Spinal cord (tissue), 10 donors: ENCODE measurements at places on chromosomes 3 and 15.

GRCh38 chr3:165526367-165526766 is 310.9 kb downstream of the BCHE start:
- peak; percentile 23 for DNase-seq
- H3K27ac ChIP-seq, result no peak overlapping the region
- H3K36me3 ChIP-seq, result no peaks in the 10 kb centered on the region
- no peak overlapping the region for H3K4me3 ChIP-seq

DNA sequence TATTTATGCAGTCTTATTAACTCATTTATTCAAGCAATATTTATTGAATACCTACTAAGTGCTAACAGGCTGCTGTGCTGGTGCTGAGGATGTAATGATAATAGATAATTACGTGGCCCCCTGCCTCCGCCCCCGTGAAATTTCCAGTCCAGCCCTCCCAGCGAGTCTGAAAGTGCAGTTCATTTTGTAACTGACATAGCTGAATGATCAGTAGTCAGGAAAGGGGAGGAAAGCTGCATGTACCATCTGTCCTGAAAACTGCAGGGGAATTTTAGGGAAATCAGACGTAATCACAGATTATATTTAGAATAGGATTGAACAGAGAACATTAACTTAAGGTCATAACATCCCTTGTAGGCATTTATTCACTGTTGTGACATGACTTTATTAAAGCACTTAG is 736.8 kb downstream of the MCTP2 start:
- H3K4me3 ChIP-seq, result no peak overlapping the region
- no peaks in the 10 kb centered on the region for H3K27me3 ChIP-seq
- H3K27ac ChIP-seq, result no peak overlapping the region
- no peaks in the 10 kb centered on the region for H3K4me1 ChIP-seq
- H3K36me3 ChIP-seq, result no peaks in the 10 kb centered on the region

- H3K27me3 ChIP-seq, result no peaks in the 10 kb centered on the region
- H3K4me3 ChIP-seq, result no peak overlapping the region
- H3K36me3 ChIP-seq, result no peaks in the 10 kb centered on the region
- no peak for DNase-seq
- no peak overlapping the region for H3K27ac ChIP-seq
These were observed 960.2 kb upstream of the CFAP20DC start for GRCh38 chr3:60009931-60010478.

DNA sequence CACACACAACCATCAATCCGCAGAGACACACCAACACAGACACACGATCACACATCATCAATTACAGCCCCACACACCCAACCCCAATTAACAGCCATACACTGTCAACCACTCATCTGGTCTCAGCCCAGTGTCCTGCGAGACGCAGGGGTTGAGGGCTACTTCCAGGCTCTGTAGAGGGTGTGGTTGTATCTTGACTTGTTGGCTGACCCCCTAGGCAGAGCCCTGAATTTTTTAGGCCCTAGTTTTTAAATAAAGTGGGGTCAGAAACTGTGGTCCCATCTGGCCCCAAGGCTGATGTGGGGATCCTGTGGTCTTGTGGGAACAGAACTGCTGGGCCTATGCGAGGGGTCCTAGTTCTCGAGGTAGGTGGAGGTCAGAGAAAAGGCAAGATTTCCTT is 9.2 kb downstream of the VILL start:
- no peak for DNase-seq
- H3K27me3 ChIP-seq, result no peaks in the 10 kb centered on the region
- H3K4me1 ChIP-seq, result peaks cover 67% of the 10 kb centered on the region

GRCh38 chr3:129164500-129164899 is 3.6 kb upstream of the ISY1 start:
- H3K4me3 ChIP-seq, result no peak overlapping the region
- no peaks in the 10 kb centered on the region for H3K27me3 ChIP-seq
- H3K4me1 ChIP-seq, result peaks cover 12% of the 10 kb centered on the region
- no peak for DNase-seq

DNA sequence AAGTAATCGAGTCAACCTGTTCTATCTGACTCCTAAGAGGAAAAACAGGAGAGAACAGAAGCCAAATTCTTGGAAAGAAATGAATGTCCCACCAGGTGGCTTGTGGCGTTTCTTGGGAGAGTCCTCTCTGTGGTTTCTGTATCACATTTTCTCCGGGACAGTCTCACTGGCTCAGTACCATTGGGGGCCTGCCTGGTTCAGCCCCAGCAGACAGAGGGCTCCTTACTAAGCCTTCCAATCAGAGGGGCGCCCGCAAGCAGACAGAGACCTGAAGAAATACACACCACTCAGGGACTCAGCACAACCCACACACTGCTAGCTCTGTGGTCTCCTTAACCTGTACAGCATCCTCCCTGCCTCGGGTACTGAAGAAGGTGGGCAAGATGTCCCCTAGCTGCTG is 302.1 kb downstream of the TLE3 start:
- H3K36me3 ChIP-seq, result no peaks in the 10 kb centered on the region
- no peak overlapping the region for H3K4me3 ChIP-seq
- H3K27me3 ChIP-seq, result no peaks in the 10 kb centered on the region
- peak overlapping the region; percentile 57 for H3K27ac ChIP-seq
- H3K4me1 ChIP-seq, result peaks cover 22% of the 10 kb centered on the region

- no peak overlapping the region for H3K27ac ChIP-seq
- no peaks in the 10 kb centered on the region for H3K36me3 ChIP-seq
- no peaks in the 10 kb centered on the region for H3K27me3 ChIP-seq
- no peak for DNase-seq
These were observed 39.7 kb upstream of the VEPH1 start for GRCh38 chr3:157542711-157543500.

DNA sequence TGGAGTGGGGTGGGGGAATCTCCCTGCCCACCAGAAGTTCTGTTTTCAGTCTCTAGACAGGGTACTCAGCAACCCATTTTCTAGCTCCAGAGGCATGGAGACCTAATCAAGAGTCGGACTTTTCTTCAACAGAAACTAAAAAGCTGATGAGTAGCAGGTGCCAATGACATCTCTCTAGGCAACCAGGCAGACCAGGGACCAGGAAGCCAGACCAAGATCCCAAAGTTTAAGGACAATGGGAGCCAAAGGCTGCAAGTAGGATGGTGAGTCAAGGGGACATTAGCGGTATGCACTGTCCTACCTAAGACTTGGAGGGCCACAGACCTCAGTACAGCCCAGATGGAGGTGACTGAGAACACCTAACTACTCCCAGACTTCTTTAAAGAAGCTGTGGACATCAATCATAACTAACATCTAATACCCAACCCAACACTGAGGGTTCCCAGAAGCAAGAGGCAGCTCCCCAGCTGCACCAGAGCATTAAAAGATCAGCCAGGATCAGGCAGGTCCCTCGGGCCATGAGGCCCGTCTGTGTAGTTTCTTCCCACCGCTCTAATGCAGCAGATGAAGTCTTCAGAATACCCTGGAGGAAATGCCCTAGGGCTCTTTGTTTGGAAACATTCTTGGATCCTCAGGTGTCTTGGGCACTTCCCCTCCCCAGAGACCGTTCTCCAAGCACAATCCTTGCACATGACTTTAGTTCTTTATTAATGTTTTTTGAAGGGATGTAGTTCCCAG is 979 bp downstream of the CCDC71 start:
- no peak for DNase-seq
- H3K4me3 ChIP-seq, result peak overlapping the region; percentile 71
- peak overlapping the region; percentile 58 for H3K27ac ChIP-seq
- H3K27me3 ChIP-seq, result peaks cover 2% of the 10 kb centered on the region
- peaks cover 19% of the 10 kb centered on the region for H3K4me1 ChIP-seq

DNA sequence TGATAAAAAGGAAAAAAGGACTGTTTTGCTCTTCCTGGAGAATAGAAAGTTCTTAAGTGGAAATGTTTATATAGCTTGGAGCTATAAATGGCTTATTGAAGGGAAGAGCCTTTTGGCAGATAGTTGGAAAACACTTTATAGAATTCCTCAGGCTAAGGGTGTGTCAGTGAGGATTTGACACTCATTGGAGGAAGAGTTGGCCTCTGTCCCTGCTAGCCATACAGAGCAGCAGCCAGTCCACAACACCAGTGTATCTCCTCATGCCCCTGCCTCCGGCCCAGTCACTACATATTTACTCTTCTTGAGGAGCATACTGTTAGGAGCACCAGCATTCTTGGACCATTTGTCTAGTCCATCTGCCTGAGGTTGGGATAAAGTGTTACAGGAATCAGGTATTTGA is 36.2 kb downstream of the KLHL18 start:
- no peak overlapping the region for H3K4me3 ChIP-seq
- peaks cover 28% of the 10 kb centered on the region for H3K36me3 ChIP-seq
- no peak for DNase-seq
- no peaks in the 10 kb centered on the region for H3K4me1 ChIP-seq
- H3K27ac ChIP-seq, result peak overlapping the region; percentile 43

- H3K4me3 ChIP-seq, result no peak overlapping the region
- no peaks in the 10 kb centered on the region for H3K36me3 ChIP-seq
- DNase-seq, result no peak
- no peaks in the 10 kb centered on the region for H3K4me1 ChIP-seq
- no peaks in the 10 kb centered on the region for H3K27me3 ChIP-seq
- H3K27ac ChIP-seq, result no peak overlapping the region
These were observed 193.3 kb downstream of the ZBTB20 start for GRCh38 chr3:114953800-114954199.

GRCh38 chr3:84439476-84439875 is 519.3 kb upstream of the CADM2 start:
- no peak overlapping the region for H3K4me3 ChIP-seq
- H3K27ac ChIP-seq, result no peak overlapping the region
- H3K27me3 ChIP-seq, result no peaks in the 10 kb centered on the region

DNA sequence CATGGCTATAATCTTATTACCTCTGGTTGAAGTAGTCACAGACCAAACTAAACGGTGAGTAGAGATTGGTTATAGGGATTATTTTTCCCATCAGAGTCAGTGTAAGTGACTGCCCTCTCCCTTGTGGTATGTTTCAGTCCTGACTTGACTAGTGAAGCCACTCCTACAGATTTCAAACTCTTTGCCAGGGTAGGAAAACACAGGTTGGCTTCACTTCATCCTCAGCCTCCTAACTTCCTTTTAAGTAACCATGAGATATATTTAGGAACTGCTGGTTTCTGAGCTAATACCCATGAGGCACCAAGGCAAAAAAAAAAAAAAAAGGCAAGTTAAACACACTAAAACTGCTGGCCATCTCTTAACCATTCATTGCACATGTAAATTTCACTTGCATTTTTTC is 349.2 kb upstream of the MCTP2 start:
- H3K4me3 ChIP-seq, result no peak overlapping the region
- no peaks in the 10 kb centered on the region for H3K36me3 ChIP-seq
- no peaks in the 10 kb centered on the region for H3K4me1 ChIP-seq
- no peak overlapping the region for H3K27ac ChIP-seq
- no peaks in the 10 kb centered on the region for H3K27me3 ChIP-seq
- DNase-seq, result no peak

DNA sequence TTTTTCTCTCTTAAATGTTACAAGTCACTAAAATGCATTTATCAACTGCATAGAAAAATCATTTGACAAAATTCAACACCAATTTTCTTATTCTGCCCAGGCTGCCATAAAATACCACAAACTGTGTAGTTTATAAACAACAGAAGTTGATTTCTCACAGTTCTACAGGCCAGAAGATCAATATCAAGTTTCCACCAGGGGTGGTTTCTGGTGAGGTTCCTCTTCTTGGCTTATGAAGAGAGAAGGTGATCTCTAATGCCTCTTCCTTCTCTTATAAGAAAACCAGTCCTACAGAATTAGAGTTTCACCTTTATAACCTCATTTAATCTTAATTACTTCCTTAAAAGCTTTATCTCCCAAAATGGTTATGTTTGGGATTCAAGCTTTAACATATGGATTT is 10.9 kb upstream of the CD200R1L start:
- no peak for DNase-seq
- no peak overlapping the region for H3K27ac ChIP-seq
- H3K4me1 ChIP-seq, result no peaks in the 10 kb centered on the region

DNA sequence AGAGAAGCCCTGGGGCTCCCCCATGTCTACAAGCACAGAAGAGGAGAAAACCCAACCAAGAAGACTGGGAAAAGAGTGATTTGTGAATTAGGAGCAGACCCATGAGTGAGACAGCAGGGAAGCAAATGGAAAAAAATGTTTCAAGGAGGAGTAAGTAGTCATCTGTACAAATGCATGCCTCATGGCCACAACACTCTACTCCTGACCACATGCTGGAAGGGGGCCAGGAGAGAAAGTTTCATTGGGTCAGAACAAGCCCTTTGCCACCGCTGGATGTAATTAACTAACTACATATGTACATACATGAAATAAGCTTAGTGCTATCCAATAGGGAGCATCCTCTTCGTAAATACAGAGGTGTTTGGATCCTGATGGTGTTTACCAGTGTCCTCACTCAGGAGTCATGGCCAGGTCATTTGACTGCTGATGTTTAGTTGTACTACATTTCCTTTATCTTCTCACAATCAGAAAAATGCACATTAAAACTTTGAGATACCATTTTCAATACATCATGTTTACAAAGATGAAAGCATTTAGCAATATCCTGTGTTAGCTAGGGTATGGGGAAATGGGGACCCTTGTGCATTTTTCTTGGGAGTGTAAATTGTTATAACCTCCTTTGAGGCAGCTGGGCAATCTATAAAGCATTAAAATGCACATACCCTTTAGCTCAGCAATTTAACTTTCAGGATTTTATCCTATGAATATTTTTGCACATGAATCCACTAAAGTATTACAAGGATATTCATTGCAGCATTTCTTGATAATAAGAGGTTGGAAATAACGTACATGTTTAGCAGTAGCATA is 27.1 kb downstream of the CLRN1 start:
- no peaks in the 10 kb centered on the region for H3K4me1 ChIP-seq
- no peaks in the 10 kb centered on the region for H3K27me3 ChIP-seq
- H3K27ac ChIP-seq, result no peak overlapping the region
- no peaks in the 10 kb centered on the region for H3K36me3 ChIP-seq
- H3K4me3 ChIP-seq, result no peak overlapping the region

DNA sequence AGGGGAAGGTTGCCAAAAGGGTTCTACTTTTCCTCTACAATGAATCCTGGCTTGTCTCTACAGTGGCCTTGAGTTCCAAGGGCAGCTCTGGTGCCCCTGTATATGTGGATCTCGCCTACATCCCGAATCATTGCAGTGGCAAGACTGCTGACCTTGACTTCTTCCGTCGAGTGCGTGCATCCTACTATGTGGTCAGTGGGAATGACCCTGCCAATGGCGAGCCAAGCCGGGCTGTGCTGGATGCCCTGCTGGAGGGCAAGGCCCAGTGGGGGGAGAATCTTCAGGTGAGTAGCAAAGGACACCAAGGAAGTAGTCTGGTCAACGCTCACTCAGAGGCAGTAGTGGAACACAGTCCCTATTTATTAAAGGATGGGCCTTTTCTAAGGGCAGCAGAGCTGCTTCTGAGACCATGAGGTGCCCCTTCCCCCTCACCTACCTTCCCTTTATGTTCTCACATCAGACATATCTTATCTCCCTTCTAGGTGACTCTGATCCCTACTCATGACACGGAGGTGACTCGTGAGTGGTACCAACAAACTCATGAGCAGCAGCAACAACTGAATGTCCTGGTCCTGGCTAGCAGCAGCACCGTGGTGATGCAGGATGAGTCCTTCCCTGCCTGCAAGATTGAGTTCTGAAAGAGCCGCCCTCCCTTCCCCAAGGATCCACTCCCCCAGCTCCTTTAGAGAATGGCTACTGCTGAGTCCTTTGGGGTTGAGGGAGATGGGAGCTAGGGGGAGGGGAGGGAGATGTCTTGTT is 12.4 kb downstream of the MAP1A start:
- H3K4me3 ChIP-seq, result no peak overlapping the region
- no peak for DNase-seq
- no peak overlapping the region for H3K27ac ChIP-seq
- peaks cover 69% of the 10 kb centered on the region for H3K36me3 ChIP-seq
